Naive thymus-derived CD8-positive, alpha-beta T cell (primary cell): ENCODE measurements at places on chromosomes 4 and X.

DNA sequence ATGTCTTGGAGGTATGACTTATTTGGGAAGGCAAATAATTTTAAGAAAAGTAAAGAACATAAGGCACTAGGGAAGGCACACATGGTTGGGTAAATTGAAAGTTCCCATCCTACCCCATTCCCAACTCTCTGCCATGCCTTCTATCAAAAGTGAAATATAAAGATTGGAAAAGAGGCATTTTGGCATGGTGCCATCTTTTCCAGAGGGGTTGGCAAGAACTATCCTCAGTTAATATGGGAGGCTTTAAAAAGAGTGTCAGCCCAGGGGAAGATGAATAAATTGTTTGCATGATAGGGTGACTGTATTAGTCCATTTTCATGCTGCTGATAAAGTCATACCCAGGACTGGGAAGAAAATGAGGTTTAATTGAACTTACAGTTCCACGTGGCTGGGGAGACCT, 150.8 kb upstream of the BOD1L1 start:
- no peak for DNase-seq

DNA sequence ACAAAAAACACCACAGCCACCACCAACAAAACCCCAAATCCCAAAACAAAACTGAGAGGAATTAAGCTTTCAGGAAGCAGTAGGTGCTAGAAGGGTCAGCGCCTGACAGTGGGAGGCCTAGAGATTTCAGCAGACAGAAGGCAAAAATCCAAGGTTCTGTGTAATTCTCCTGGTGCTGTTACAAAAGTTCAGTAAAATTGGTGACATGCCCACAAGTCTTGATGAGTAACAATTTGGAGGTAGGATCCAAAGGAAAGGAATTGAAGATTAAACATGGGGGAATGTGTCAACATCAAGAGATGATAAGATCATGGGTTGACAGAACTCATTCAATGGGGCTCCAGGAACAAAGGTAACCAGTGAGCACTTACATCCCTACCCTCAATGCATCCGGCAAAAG, 653.8 kb upstream of the CPEB2 start:
- DNase-seq = no peak

DNA sequence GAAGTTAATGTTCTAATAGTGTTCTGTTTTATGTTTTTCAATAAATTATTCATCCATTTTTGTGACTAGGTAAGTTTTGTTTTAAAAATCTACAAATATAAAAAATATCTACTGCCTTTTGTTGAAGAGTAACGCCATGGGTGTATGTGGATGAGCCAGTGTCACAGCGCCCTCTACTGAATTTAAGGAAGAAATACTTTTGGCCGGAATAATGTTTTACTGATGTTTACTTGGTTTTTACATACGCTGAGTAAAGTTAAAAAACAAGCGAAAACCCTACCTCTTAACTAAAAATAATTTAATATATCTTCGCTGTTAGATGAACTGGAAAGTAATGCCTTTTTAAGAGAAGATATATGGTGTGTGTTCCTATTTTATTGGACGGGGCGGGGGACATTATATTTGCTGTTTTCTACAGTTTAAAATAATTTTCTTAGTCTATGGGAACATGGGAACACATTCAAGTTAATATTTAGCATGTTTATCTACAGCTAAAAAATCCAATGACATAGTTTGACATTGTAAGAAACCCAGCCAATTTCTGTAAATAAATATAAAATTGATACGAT, 86.1 kb downstream of the CPE start:
- DNase-seq = no peak

DNA sequence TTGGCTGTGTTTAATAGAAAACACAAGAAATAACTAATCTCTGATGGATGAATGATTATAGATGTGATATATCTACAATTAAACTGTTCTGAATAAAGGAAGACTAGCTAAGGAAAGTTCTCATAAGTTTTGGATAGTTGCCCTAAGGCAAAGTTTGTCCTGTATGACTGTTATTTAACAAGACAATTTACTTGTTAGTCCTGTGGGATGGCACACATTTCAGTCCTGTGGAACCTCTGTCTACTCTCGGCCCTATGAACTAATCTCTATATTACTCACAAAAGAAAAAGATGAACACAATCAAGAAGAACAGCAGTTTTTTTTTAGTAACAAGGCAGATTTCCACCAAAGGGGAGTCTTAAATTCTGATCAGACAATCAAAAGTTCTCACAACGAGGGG, 314.6 kb downstream of the CCSER1 start:
- no peak for DNase-seq

GRCh38 chr4:185809121-185809520, 2.9 kb downstream of the SORBS2 start:
- DNase-seq = no peak

GRCh38 chrX:67543818-67544217, at the start of gene AR:
Gene AR (plus strand): TSS chrX:67544021. CDS start chrX:67545147, 1,126 bp downstream.
- no peak for DNase-seq

DNA sequence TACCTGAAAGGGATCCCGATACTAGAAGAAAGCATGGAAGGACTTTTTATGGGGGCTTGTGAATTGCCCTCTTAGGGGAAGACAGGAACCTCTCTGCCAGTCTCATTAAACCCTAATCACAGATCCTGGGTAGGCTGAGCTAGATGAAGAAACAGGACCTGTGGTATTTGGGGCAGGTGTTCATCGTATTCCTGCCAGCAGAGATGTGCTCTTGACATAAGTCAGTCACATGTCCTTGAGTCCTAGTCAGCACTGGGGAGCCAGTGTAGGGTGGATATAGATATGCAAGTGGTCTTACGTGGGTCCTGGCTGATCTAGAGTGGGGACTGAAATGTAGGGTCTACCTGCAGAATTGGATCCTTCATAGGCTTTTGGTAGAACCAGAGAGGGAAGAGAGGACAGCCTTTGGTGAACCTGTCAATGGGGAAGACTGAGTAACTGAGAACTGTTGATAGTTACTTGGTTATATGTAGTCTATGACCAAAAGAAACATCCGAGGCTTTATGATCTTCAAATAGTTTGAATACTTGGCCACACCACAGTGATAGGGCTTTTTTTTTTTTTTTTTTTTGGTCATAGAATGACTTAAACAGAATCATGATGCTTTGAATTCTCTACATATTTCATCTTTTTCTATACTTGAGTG, 63.5 kb upstream of the WDR1 start:
- no peak for DNase-seq

DNA sequence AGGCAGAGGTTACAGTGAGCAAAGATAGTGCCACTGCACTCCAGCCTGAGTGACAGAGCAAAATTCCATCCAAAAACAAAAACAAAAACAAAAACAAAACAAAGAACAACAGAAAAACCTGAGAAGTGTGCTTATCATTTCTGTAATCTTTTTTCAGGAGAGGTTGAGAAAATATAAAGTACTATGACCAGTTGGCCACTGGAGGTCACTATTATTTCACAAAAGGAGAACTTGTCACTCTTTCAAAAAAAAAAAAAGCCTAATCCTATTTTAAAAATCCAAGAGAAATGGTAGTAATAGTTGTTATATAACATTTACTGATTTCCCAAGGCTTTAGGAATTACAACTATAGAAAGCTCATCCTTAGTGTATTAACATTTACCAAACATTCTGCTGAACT, 24.9 kb upstream of the RNF150 start:
- DNase-seq = no peak

DNA sequence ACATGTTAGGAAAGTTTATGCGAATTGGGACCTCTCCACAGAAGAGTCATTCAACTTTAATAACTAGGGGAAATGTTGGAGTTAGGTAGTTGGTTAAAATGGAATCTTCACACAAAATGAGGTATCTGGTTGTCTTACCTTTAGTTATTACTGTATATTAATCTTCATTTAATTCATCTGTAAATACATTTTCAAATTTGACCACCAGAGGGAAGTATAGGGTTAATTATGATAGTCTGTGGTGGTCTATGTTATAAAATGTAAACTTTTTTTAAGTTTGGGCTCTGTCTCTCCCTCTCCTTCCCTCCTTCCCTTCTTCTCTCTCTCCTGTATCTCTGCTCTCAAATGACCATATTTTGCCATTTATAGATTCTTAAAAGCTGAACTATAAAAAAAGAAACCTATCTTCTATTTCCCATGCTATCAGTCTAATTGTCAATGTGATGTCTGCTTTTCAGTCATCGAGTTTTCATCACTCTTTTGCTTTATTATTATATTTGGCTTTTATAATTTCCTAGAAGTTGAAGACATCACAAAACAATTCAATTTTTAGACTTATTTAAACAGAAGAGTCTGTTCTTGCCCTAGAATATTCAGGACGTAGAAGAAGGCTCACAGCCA, 49.8 kb downstream of the TMEM144 start:
- DNase-seq = no peak

- no peak for DNase-seq
Measured at GRCh38 chrX:3142259-3143042, 101.2 kb downstream of the ARSF start.

DNA sequence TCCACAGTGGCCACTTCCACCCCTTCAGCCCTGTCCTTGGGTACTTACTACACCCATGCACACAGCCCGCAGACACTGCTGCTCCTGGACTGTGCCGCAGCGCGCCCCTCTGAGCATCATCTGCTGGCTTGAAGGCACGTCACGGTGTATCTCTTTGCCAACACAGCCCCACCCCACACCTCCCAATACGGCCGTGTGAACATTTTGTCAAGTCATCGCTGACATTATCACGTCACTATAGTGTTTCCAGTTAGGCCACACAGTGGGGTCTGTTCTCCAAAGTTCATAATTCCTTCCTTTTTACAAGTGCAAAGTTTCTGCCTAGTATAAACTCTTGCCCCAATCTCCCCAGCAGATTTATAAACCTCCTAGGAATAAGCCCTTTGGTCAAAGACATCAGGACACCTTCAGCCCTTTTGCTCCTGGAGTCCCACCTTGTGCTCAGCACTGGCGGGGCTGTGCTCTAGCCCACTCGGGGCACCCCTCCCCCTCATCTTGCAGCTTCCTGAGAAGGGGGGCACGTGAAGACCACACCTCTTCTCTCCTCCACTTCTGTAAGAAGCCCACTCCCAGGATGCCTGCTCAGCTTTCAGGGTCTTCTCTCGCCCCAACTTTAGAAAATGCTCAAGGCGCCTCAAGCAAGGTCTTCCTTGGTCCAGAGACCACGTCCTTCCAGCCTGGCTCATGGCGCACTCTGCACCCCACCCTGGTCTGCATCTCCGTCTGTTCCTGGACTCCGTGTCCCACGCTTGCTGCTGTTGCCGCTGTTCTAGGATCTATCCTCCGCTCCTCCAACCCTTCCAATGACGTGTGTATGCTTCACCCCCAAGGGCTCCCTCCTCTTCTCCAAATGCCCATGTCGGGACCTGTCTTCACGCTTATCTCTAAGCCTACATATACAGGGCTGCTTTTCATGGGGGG, 7.2 kb downstream of the FAM53A start:
- no peak for DNase-seq

GRCh38 chr4:1511441-1512041, 105.3 kb upstream of the NKX1-1 start:
- peak; percentile 16 for DNase-seq

- DNase-seq = no peak
Measured at GRCh38 chrX:42023122-42023521, 99.8 kb upstream of the CASK start.

DNA sequence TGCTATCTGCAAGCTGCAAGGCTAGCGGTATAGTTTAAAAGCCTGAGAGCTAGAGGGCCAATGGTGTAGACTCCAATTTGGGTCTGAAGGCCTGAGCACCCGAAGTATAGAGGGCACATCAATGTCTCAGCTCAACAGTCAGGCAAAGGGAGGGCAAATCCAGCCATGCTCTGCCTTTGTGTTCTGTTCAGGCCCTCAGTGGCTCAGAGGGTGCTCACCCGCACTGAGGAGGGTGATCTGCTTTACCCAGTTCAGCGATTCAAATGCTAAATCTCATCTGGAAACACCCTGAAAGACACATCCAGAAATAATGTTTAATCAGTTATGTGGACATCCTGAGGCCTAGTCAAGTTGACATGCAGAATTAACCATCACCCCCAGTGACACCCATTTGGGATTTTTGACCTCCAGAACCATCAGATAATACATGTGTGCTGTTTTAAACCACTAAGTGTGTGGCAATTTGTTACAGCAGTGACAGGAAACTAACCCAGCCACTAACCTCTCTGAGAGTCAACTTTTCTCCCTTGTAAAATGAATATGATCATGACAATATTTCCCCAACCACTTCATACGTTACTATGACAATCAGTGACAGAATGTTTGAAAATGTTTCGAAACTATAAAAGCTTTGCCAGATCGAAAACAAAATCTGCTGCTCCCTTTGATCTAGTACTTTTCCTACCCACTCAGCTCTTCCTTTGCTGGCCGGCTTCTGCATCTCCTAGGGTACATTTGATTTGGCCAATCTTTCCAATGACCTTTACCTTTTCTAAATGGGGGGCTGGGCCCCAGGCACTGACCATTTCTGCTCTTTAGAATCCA, 8.4 kb upstream of the TBL1X start:
- peak; percentile 22 for DNase-seq

DNA sequence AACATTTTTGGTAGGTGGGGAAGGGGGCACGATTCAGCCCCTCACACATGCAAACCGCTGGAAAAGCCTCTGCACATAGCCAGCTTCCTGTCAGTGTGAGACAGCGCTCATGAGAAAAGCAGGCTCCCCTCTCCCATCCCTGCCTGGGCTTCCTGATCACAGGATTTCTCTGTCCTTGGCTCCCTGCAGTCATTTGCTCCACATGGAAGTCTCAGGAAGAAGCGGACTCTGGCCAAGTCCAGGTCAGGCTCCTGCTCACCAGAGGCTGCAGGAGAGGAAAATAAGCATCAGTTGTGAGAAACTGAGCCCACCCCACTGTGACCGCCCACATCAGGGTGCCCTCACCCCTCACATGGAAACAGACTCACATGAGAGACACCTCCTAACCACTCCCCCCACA, 664.3 kb upstream of the TENM3 start:
- DNase-seq = no peak

DNA sequence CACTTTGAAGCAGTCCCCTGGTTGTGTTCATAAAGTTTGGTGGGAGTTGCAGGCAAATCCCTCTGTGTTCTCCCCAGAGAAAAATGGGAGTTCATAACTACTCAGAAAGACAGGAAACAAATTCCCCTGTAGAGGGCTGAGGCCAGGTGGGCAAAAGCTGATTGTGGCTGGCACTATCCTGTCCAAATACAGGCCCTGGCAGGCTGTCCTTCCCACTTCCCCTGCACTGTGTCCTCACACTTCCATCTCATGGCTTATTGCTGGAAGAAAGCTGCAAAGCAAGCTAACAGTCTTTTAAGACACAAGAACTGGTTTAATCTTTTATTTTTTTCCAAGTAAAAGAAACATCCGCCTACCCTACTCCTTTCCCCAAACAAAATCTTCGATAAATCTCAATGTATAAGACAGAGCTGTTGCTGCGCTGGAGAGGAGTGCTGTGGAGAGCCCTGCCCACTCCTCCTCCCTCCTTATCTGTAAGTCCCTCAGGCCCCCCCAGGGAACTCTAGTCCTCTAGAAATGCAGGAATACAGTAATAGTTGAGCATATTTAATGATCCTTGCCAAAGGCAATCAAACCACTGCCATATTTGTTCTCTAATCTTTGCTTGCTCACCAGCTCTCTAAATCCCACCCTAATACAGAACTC, 14.0 kb downstream of the TAPT1 start:
- DNase-seq = no peak

- no peak for DNase-seq
Measured at GRCh38 chrX:143634663-143635455, 1.0 kb downstream of the SLITRK4 start.
